ENCODE measurements at places on chromosomes 4 and X.

- DNase-seq: no peak
Observed at GRCh38 chr4:188287169-188287894, 148.1 kb downstream of the TRIML1 start.

DNA sequence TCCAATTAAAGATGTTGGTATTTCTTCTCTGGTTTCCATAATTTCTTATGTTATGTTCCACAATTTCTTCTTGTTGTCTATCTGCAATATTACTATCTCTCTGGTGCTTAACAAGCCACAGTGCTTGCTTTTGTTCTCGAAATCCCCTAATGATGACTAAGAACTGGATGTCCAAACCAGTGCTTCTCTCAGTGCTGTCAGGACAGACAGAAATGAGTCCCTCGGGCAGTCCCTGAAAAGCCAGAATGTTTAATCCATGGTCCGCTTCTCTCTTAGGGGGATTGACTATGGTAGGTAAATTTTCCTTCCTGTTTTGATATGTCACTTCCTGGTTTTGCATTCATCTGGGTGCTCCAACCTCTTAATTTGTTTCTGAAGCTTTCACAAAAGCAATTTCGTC lies 321.6 kb upstream of the PCDH10 start:
- DNase-seq: no peak

DNA sequence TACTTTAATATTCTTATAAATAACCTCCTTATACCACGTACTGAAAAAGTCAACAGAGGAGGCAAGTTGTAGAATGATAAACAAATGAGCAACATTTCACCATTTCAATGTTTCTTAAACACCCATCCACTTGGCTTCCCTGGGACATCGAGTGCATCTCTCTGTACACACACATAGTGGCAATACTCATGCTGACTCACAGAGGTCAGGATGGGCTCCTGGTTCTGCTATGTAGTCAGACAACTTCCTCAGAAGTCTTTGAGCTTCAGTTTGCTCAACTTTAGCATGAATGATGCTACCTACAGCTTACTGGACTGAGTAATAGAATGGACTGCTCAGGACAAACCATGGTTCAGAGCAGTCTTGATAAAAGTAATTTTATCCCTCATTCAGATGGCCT lies 56.9 kb downstream of the MAD2L1 start:
- DNase-seq: peak; percentile 59

DNA sequence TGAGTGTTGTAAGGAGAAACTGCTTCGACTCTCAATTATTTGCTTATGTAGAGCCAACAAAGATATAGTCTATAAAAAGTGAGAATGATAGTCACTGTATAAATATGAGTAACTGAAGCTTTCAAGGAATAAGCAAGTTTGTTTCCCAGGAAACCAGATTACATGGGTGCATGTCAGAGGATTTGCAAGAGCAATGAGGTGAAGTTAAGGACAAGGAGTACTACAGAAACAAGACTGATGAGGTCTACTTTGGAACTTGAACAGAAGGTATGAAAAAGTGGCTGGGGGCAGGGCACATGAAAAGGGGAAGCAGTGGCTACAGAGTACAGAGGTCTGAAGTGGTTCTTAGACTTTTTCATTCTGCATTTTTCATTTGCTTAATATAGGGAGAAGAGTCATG lies 321.0 kb upstream of the CXXC4 start:
- DNase-seq: peak; percentile 4

DNA sequence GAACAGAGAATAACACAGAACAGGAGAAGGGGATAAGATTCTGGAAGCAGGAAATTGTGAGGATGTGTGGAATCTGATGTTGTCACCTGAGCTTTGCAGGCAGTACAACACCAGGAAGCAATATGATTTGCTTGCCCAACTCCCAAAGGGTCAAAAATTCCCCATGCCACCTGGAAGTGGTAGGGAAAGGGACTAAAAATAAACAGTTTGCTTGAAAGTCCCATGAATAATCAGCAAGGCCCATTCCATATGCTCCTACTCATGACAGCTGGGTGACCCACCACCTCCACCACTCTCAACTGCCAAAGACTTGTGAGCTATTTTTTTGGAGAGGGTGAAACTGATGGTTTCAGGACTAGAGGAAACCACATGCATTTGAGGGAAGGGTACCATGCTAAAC lies 168.4 kb downstream of the KCNIP4 start:
- DNase-seq: no peak

- DNase-seq: no peak
Observed at GRCh38 chr4:31662951-31663350, 942.8 kb downstream of the PCDH7 start.

DNA sequence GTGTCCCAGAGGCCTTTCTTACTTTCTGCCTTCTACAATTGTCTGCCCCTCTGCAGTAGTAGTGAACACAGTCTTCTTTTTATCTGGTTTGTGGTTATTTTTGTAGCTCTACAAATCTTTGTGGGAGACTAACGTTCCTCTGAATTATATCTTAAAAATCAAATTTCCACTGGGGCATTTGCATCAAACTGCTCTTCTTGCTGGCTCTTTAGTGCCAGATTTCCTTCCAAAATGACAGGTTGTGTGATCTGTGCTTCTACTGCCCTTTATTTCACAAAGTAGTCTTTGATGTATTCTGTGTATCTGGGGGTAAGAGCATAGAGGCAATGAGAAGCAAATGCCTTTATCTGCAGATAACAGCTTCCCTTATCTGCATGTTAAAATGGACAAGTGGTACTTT lies 34.5 kb downstream of the TSPAN7 start:
- no peak for DNase-seq

DNA sequence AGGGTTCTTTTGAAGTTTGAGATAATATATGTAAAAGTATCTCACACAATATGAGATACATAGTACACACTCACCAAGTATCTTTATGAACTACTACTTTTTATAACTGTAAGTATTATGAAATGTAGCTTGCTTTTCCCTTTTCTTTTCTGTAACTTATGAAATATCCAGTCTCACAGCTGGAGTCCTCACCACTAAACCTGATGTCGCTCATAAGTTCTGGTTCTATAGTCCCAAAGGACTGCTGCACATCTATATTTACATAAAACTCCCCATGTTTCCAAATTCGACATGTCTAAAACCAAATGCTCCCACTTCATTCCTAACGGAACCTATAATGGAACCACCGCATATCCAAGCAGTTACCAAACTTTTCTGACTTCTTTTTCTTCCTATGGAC lies 186.5 kb upstream of the SLC7A11 start:
- DNase-seq: no peak

- no peak for DNase-seq
Observed at GRCh38 chr4:137452799-137453198, 79.5 kb downstream of the PCDH18 start.

GRCh38 chr4:68187145-68187544 lies 57.5 kb upstream of the TMPRSS11F start:
- no peak for DNase-seq

GRCh38 chr4:54187148-54187547 lies 41.9 kb upstream of the PDGFRA start:
- DNase-seq: no peak

GRCh38 chrX:74924449-74925224 lies 615 bp downstream of the NEXMIF start:
- no peak for DNase-seq

- no peak for DNase-seq
Observed at GRCh38 chrX:68304602-68305001, 128.7 kb downstream of the OPHN1 start.

DNA sequence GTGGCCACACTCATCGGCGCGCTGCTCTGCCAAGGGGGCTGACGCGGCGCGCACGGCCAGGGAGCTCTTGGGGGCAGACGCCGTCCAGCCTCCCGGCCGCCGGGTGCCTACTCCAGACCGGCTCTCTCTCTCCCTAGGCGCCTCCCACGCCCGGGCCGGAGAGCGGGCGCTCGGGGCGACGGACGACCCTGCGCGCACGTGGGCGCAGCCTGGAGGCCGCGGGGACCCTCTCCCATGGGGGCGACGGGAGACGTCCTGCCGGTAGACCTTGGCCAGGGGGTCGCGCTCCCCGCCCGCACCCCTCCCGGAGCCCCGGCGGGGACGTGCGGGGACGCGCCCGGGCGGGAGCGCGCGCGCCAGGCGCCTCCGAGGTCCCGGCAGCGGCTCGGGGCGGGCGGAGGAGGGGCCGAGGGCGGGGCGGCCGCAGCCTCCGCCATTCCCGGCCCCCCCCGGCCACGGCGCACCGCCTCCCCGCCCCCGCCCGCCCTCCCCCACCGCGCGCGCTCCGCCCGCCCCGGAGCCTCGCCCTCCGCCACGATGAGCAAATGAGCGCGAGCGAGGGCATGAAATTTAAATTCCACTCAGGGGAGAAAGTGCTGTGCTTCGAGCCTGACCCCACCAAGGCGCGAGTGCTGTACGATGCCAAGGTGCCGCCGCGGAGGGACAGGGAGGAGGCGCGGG lies at the start of gene MSL3:
TSS of gene MSL3 (plus strand) at position 519 of the 681 bp plus-strand sequence. CDS start at position 546, 27 bp downstream.
- peak; percentile 69 for DNase-seq

DNA sequence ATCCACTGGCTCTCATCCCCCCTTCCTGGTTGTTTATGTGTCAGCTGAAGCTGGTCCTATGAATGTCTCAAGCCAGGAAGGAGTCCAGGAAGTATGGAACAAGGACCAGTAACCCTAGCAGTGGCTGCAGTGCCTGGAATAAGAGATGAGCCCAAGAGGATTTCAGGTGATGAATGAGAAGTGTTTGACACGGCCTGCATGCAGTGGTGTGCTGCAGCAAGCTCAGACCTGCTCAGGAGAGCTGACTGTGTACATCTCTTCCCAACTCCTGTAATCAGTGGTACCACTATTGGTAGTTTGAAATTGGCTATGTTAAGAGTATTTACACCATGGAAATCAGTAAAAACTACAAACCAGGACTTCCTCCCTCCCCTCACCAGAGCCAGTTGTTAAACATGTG lies 88.0 kb downstream of the IQCM start:
- DNase-seq: no peak

- no peak for DNase-seq
Observed at GRCh38 chr4:19971829-19972228, 279.9 kb upstream of the SLIT2 start.

- DNase-seq: no peak
Observed at GRCh38 chrX:148500423-148501385, at the start of gene AFF2. TSS of gene AFF2 (plus strand) at chrX:148500617. CDS start at chrX:148501098, 481 bp downstream.

DNA sequence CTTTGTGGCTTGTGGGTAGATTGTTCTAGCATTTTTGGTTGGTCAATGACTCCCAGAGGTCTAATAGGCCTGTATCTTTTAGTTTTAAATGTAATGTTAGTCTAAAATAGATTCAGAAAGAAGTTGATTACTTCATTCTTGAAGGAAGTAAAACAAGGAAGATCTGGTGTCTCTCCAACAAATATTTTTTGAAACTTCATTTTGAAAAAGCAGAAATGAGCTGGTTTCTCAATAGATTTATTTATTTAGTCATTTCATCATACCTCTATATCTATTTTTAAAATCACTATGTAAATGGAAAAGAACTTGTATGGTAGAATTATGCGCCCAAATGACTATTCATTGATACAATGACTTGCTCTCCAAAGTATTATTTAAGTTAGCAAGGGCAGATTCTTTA lies 7.2 kb downstream of the HTR2C start:
- DNase-seq: no peak

GRCh38 chr4:156609421-156609820 lies 362.2 kb downstream of the PDGFC start:
- DNase-seq: no peak

GRCh38 chr4:1360423-1361283 lies 13.6 kb downstream of the UVSSA start:
- DNase-seq: no peak

GRCh38 chr4:152954741-152955140 lies 18.6 kb downstream of the FHDC1 start:
- DNase-seq: no peak

GRCh38 chr4:23212558-23212957 lies 519.8 kb downstream of the GBA3 start:
- no peak for DNase-seq

DNA sequence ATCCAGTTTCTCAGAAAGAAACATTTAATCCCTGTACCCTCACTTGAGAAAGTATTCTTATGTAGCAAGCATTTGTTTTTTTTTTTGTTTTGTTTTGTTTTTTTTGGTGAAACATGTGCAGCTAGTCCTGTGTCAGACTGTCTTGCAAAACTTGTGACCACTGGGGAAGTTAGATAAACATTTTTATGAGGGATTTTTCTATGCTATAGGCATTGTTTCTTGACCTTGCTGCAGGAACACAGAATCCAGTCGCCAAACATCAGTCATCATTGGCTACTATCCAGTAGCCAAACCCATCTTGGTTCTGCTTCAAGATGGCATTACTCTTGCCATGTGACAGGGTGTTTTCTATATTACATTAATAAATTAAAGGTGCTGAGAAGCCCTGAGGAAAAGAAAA lies 7.7 kb upstream of the MAPK10 start:
- DNase-seq: no peak

DNA sequence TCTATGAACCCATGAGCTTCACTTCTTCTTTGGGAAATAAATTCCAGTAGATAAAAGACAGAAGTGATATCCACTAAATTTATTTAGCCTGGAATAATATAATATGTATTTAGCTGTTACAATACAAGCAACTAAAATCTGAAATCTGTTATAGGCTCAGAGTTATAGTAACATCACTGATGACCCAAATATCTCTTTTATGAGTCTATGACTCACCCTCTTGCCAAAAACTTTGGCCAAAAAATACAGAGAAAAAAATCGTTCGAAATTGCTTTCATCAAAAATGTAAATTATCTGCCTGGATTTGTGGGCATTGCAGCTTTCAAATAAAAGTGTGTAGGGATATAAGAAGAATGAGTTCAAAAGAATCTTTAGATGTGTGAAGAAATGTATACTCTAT lies 89.4 kb upstream of the DKK2 start:
- no peak for DNase-seq

DNA sequence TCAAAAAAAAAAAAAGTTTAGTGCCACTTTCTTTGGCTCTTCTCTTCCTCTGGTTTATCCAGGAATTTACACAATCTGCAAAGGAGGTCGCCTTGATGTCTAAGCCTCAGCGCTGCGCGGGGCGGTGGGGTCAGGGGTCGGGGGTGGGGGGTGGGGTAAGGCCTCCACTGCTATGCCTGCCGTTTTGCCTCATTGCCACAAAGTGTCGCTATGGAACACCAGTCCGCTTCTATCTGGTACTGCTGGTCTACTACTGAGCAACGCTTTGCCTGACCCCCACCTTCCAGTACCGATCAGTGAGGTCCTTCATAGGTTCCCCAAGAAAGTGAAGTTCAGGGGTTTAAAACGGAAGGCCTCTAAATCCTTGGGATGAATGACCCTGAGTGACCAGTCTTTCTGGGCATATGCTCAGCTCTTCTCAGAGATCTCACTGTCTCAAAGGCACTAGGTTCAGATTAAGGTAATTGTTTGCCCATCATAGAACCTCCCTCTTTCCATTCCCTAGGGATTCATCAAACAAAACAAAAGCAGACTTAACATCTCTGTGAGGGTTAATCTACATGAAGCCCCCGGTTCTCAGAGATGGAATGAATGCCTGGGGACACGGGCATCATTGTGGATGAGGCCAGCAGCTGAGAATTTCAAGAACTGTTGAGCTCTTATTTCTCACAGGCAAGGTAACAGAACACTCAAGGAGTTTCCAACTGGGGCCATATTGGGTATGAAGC lies 16.9 kb upstream of the TSR2 start:
- DNase-seq: no peak

Measured in RKO (cell line).